ENCODE measurements at places on chromosomes 3 and 15.

DNA sequence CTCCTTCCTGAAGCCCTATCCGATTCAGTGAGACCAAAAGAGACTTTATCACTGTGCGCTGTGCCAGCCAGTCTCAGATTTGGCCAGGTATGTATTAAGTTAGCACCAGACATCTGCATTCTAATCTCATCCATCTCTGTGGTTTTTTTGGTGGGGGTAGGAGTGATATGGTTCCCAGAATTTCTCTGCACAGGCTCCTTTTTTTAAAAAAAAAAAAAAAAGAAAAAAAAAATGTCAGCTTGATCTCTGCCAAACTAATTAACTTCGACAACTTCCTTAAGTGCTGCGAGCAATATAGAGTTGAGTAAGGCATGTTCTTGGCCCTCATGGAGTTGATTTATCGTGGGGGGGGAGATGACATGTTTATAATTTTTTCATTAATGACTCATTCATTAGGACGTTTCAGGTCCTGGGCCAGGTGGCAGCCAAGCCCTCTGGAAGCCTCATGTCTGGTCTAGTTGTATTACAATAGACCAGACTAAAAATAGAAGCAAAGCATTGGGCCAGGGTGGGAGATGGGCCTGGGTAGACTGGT lies 12.9 kb downstream of the SLCO3A1 start:
- DNase-seq, result no peak

DNA sequence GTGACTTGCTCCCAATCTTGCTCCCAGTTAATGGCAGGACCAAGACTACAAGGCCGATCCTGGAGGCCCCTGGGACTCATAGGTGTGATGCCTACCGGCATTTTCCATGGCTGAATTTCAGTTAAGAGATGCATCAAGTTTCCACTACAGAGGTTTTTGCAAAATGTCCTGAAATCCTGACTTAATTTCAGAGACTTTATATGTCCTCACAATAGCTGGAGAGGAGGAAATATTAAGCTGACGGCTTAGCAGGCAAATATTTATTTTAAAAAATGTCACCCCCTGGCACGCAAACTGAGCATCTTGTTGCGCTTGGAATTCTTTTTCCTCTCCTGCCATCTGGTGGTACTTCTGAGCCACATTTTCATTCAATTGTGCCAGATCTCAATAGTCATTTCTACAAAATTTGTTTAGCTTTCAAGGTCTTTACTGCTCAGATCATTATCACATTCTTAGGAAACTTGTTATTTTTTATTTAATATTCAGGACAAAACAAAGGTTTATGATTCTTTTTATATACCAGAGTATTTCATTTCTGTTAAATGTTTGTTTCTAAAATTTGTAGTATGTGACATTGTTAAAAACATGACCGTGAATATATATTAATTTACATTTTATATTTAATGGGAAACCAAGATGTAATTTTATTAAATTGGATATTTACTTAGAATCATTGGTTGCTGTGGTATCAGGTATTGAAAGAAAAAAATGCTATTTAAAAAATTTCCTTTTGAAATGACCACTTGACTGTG lies 189.2 kb upstream of the THRB start:
- peak; percentile 46 for DNase-seq

DNA sequence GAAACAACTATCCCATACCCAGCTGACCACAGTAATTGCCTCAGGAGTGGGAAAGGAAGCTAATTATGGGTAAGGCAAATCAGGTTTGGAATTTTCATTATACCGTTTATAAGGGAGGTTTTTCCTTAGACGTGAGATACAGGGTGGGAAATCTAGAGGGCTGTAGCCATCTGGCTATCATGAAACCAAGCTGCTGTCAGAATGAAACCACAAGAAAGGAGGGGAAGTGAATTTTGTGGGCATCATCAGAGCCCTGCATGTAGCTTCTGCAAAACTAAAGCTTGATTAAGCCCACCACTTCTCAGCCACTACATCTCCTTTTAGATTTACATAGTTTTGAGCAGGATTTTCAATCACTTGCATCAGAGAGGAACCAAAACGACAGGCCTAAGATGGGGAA lies 893.5 kb downstream of the TUSC7 start:
- peak; percentile 56 for DNase-seq

- DNase-seq, result no peak
Observed at GRCh38 chr15:70778258-70779076, 15.1 kb upstream of the UACA start.

- DNase-seq, result peak; percentile 90
Observed at GRCh38 chr3:121998611-121999473, 23.2 kb downstream of the ILDR1 start.

- peak; percentile 28 for DNase-seq
Observed at GRCh38 chr3:192916371-192917027, 1.2 kb downstream of the MB21D2 start.

DNA sequence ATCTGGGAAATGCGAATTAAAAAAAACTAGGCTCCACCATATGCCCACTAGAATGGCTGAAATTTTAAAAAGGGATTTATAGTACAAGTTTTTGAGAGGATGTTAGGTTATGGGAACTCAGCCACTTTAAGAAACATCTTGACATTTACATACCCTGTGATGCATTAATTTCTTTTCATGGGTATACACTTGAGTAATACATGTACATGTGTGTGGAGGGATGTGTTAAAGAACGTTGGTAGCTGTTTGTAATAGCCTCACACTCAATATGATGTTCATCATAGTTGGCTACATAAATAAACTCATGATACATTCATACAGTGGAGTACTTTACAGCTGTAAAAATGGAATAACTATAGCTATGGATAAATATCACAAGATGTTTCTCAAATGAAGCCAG lies 40.9 kb downstream of the MEF2A start:
- DNase-seq, result no peak

- no peak for DNase-seq
Observed at GRCh38 chr3:116154389-116154788, 290.9 kb downstream of the LSAMP start.

DNA sequence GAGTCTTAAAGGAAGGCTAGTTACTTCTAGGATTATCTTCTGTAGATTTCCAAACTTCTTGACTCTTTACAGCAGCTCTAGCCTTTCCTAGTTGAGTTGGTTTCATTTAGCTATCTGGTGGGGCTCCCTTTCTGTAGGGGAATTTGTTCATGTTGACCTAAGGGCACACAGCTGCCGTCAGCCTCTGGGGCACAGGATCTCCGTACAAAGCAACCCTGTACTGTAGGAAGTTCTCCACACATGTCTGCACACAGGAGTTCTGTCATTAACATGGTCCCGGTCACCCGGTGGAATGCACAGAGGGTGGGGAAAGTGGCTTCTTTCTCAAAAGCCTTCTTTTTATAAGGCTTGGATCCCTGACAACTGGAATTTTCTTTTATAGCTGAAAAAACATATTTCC lies 88.7 kb upstream of the TNIK start:
- DNase-seq, result no peak

GRCh38 chr3:120341658-120342346 lies 7.4 kb downstream of the LRRC58 start:
- DNase-seq, result no peak

- DNase-seq, result peak; percentile 52
Observed at GRCh38 chr15:62853114-62853840, 189.3 kb upstream of the TPM1 start.

DNA sequence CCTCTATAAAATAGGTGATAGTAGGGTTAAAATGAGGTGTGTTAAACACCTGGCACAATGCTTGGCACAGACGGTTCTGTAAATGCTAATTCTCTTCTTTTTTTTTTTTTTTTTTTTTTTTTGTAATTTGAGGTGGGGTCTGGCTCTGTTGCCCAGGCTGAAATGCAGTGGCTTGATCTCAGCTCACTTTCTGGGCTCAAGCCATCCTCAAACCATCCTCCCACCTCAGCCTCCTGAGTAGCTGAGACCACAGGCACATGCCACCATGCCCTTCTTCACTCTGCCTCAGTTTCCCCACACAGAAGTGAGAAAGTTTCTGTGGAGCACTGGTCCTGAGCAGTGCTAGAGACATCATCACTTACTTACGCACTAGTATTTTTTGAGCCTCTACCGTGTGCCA lies 57.4 kb downstream of the SLC6A6 start:
- no peak for DNase-seq

- no peak for DNase-seq
Observed at GRCh38 chr3:61564395-61565059, 3.2 kb downstream of the PTPRG start.

GRCh38 chr15:98597666-98598065 lies 50.7 kb upstream of the IGF1R start:
- no peak for DNase-seq

DNA sequence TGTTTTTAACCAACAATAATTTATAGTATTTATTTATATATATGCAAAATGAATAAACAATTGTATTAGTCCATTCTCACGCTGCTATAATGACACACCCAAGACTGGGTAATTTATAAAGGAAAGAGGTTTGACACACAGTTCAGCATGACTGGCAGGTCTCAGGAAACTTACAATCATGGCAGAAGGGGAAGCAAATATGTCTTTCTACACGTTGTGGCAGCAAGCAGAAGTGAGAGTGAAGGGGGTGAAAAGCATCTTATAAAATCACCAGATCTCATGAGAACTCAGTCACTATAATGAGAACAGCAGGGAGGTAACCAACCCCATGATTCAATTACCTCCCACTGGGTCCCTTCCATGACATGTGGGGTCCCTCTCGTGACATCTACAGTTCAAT lies 162.8 kb upstream of the SLITRK3 start:
- DNase-seq, result no peak

GRCh38 chr15:32643907-32644445 lies 2.5 kb downstream of the SCG5 start:
- DNase-seq, result no peak

GRCh38 chr3:184380627-184381260 lies 890 bp downstream of the CHRD start:
- DNase-seq, result no peak

- DNase-seq, result no peak
Observed at GRCh38 chr15:96344706-96345559, 14.4 kb downstream of the NR2F2 start.

- DNase-seq, result no peak
Observed at GRCh38 chr15:50077651-50078050, 41.4 kb downstream of the ATP8B4 start.

GRCh38 chr3:128307029-128307633 lies 153.8 kb downstream of the EEFSEC start:
- no peak for DNase-seq

DNA sequence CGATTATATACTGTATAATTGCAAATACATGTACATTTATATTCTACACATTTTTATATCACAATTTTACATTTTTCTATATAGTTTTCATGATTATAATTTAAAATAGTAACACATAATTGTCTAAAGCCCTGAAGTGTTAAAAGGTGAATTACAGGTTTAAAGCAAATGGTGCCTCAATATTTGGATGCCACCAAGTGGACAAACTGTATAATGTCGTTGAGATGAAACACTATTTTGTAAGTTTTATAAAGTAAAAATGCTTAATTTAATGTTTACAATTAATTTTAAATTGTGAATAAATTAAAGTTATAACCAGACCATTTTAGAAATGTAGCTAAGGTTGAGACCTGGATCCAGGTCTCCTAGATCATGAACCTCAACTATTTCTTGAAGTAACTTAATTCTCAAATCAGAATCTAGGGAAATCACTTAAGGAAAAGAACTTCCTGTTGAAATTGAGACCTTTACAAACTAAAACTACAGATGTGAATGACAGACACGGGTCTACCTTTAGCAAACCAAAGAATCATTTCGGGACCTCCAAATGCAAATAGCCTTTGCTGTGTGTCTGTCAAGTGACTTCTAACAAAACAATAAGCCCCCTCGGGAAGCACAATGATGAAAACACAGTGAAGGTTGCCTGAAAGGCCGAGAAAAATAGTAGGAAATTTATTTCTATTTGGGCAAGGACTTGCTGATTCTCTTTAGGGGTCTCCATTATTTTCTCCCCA lies 37.8 kb downstream of the EHHADH start:
- no peak for DNase-seq

GRCh38 chr15:65937476-65937875 lies 68.2 kb downstream of the RAB11A start:
- DNase-seq, result no peak

DNA sequence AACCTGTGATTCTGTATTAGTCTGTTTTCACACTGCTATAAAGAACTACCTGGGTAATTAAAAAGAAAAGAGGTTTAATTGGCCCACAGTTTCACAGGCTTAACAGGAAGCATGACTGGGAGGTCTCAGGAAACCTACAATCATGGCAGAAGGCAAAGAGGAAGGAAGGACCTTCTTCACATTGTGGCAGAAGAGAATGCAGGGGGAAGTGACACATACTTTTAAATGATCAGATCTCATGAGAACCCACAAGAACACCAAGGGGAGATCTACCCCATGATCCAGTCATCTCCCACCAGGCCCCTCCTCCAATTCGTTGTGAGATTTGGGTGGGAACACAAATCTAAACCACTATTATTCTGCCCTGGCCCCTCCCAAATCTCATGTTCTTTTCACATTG lies 6.1 kb downstream of the ZKSCAN7 start:
- no peak for DNase-seq

- no peak for DNase-seq
Observed at GRCh38 chr3:73391984-73392383, 232.8 kb downstream of the PDZRN3 start.

- no peak for DNase-seq
Observed at GRCh38 chr3:78918361-78919020, 849.3 kb downstream of the ROBO1 start.

- DNase-seq, result no peak
Observed at GRCh38 chr15:92733934-92734521, 78.5 kb upstream of the FAM174B start.

- no peak for DNase-seq
Observed at GRCh38 chr3:180802837-180803236, 109.6 kb upstream of the FXR1 start.

DNA sequence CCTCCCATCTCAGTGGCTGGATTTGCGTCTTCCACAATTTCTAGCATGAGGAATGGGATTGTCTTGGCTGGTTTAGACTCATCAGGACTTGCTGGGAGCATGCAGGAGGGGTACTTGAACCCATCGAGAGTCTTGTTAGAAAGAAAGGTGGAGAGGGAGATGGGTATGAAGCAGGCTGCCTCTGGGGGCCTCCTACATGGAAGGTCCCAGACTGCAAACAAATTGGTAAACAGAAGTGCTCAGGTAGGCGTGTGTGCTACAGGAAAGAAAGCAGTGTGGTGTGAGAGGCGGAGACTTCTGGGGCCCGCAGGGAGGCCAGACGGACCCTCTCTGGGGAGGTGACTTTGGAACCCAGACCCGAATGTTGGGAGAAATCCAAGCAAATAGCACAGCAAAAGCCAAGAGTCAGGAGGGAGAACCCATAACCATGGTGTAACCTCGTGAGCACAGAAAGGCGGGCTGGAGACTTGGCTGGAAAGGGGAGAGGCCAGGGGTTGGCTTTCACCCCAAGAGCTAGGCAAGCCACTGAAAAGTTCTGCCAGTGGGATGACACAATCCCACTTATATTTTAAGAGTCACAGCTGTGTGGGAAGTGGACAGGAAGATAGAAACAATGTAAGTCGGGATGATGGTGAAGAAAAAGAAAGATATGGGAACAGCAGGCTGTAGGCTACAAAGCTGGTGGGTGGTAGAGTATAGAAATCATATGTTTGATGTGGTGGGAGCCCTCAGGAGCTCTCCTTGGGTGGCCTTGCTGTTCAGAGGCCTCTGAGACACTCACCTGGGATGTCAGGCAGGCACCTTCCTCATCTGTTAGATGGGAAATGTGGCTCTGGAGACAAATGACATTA lies 130.1 kb upstream of the PRR20G start:
- no peak for DNase-seq

All from inflammatory macrophage treated with lipopolysaccharide for 4 hours (primary cell).